SJSA1 (cell line): ENCODE measurements at places on chromosomes 6 and 20. TPM values are rescaled to one million over a fixed set of nuclear protein-coding genes. Genes with fewer than 3 reads are reported as not detected.

Gene ACSS1
- total RNA-seq, result 3.8 and 4.9 TPM in 2 replicates

DNA sequence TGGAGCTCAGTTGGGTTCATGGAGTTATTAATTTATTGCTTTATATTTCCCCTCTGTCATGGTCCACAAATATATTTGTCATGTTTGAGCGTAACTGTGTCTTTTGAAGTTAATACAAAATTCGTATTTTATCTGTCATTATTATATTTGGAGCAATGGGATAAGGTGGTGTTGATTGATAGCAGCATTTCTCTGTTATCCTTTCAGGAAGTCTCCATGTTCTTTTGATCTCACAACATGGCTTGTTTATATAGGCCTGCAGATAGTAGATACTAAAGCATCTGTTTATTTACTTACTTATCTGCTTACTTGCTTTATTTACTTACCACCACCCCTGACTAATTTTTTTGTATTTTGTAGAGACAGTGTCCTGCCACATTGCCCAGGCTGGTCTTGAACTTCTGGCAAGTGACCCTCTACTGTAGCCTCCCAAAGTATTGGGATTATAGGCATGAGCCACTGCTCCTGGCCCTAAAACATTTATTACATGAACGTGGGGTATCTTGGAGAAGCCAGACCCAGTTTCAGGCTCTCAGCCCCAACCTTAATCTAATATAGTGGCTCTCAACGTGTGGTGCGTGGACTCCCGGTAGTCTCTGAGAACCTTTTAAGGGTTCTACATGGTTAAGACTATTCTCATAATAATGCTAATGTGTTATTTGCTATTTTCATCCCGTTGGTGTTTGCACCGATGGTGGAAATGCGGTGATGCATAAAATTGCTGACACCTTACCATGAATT lies 104.2 kb downstream of the NCOA3 start:
- no peak for DNase-seq

DNA sequence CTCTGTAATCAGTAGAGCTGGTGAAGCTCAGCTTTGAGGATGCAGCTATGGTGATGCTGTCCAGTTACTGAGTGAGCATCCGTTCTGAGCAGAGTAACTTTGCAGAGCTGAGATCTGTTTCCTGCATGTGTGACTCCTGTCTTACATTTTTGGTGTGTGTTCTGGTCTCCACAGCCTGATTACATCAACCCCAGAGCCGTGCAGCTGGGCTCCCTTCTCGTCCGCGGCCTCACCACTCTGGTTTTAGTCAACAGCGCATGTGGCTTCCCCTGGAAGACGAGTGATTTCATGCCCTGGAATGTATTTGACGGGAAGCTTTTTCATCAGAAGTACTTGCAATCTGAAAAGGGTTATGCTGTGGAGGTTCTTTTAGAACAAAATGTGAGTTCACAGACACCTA lies 81.6 kb downstream of the FAM120B start:
- DNase-seq, result no peak

- DNase-seq, result no peak
Observed at GRCh38 chr6:82691997-82692396, 328.4 kb downstream of the TPBG start.

DNA sequence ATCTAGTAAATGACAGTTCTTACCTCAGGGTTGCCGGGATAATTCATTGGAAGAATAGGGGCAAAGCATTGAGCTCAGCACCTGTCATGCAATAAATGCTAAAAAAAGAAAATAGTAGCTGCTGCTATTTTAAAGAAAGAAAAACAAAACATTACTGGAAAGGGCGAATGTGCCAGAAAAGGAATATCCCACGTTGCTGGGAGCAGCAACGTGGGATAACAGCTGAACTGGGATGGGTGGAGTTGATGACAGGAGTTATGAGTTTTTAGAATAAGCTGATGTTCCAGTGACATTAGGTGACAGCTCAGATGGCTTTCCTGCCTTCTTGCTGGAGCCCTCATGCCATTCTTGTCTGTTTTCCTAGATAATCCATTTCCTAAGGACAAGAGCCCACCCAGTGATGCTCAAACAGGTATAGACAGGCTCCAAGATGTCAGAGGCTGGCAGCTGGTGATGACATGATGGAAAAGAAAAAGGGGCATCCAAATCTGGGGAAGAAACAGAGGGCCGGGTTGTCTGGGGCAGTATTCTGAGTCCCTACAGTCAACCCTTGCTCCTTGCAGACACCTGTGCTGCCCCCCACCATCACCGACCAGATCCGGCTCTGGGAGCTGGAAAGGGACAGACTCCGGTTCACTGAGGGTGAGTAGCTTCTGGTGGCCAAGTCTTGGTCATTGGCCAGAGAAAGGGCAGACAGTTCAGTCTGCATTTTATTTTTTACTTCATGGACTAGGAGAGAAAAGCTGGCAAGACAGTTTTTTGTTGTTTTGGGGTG lies 1.1 kb upstream of the VARS2 start:
- DNase-seq, result no peak

DNA sequence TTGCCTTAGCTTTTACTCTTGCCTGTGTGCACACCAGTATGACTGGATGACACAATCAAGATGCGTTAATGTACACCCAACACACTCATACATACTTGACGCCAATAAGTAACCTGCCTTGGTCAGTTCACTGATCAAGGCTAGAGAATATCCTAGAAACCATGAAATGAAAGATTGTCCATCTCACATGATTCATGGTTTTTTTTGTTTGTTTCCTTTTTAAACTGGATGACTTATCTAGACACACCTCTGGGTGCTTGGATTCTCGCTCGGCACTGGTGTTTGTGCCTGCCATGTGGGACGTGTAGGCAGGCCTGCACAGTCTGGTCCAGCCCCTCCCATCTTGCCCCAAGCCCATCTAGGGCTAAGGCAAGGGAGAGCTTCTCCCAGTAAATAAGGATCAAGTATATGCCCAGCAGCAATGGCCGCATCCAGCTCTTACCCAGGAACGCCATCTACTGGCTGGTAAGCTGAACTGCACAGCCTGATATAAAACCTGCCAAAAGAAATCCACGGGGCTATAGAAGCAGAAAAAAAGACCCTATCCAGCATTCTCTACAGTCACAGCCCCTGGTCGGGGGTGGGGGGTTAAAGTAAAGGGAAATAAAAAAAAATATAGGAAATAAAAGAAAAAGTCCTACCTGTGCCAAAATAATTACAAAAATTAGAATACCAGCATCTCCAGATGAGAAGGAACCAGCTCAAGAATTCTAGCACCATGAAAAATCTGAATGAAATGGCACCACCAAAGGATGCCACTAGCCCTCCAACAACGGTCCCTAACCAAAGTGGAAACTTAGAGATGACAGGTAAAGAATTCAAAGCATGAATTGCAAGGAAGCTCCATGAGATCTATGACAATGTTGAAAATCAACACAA lies 73.3 kb downstream of the OTOR start:
- DNase-seq, result no peak
